Activated CD8-positive, alpha-beta memory T cell treated with anti-CD3 and anti-CD28 coated beads for 1 hour (primary cell): ENCODE measurements at places on chromosomes 5 and 9.

DNA sequence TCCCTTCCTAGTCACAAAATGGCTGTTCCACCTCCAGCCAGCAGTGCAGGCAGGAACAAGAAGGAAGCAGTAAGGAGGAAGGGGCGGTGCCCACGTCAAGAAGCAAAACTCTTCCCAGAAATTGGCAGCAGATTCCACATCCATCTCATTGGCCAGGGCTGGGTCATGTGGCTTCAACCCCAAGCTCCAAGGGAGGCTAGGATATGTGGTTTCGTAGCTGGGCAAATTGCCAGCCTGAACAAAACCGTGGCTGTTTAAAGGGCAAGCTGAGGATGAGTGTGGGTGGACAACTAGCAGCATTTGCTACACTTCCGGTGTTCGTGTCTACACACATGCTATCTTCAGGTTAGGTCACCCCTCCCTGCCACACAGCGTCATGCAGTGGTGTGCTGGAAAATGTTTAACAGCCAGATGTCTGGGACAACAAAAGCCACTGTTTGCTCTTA is 92.1 kb upstream of the MAP1B start:
- DNase-seq = no peak

DNA sequence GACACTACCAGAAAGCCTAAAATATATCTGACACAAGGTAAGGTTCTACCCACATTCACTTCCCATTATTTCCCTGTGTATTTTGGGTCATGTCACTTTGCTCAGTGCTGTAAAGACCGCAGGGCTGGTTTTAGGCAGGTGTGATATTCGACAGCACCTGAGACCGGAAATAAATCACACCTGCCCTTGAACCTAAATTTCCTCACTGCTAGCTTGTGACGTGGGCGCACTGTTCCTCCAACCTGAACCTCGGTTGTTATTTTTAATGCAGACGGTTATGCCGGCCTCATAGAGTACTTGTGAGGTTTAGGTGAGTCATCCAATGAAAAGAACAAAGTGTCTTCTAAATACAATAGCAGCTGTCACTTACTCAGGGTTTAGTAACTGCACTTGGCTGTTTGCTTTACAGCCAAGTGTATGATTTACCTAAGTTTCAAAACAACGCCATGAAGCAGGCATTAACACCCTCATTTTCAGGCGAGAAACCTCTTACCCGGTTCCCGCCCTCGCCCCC is 20.7 kb upstream of the ZNF782 start:
- no peak for DNase-seq

GRCh38 chr5:6466975-6467567 is 18.4 kb downstream of the UBE2QL1 start:
- no peak for DNase-seq

- DNase-seq = no peak
These were observed 13.7 kb upstream of the NR4A3 start for GRCh38 chr9:99807956-99808355.
